Left lung (tissue), 14 donors: ENCODE measurements at places on chromosomes 7 and 10. TPM values are rescaled to one million over a fixed set of nuclear protein-coding genes. Genes with fewer than 3 reads are reported as not detected.

- DNase-seq, result peak; percentile 7
- peaks cover 6% of the 10 kb centered on the region for H3K4me1 ChIP-seq
- no peaks in the 10 kb centered on the region for H3K36me3 ChIP-seq
These were observed 743 bp upstream of the PITRM1 start for GRCh38 chr10:3173171-3173878.

- no peak for DNase-seq
- H3K4me1 ChIP-seq, result no peaks in the 10 kb centered on the region
- H3K36me3 ChIP-seq, result peaks cover 87% of the 10 kb centered on the region
These were observed 16.5 kb downstream of the DENND10 start for GRCh38 chr10:119120413-119120867.

- no peak overlapping the region for H3K27ac ChIP-seq
- H3K4me3 ChIP-seq, result no peak overlapping the region
- DNase-seq, result no peak
- no peaks in the 10 kb centered on the region for H3K27me3 ChIP-seq
- no peaks in the 10 kb centered on the region for H3K36me3 ChIP-seq
These were observed 184.5 kb downstream of the ADAM12 start for GRCh38 chr10:126203746-126204145.

DNA sequence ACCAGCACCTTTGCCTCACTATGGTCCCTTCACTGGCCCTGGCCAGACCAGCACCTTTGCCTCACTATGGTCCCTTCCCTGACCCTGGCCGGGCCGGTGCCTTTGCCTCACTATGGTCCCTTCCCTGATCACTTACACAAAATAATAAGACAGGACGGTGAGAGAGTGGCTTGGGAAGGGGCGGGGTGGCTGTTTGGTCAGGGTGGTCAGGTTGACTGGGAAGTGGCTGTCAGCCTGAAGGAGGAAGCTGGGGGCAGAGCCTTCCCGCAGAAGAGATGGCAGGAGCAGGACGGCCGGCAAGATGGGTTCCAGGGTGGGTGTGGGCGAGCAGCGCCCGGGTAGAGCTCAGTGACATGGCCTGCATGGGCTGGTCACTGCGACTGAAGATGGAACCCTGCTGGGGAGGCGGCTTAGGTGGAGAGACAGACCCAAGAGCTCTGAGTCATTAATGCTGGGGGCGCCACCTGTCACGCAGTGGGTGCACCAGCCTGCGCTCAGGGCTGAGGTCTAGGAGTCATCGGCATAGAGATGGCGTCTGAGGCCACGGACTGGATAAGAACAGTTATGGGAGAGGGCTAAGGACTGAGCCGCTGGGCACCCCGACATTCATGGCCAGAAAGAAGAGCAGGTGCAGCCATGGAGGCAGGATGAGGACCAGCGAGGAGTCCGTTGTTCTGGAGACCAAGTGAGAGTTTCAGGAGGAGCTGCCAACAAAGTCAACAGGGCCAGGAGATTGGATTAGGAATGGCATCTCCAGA is 91.8 kb downstream of the CHST15 start:
- DNase-seq, result peak; percentile 31
- no peaks in the 10 kb centered on the region for H3K36me3 ChIP-seq
- no peak overlapping the region for H3K27ac ChIP-seq
- H3K4me1 ChIP-seq, result no peaks in the 10 kb centered on the region

GRCh38 chr7:54811846-54812254 is 52.8 kb upstream of the SEC61G start:
- peak; percentile 67 for DNase-seq
- no peaks in the 10 kb centered on the region for H3K27me3 ChIP-seq
- peak overlapping the region; percentile 66 for H3K27ac ChIP-seq
- H3K4me1 ChIP-seq, result peaks cover 27% of the 10 kb centered on the region
- no peaks in the 10 kb centered on the region for H3K36me3 ChIP-seq

GRCh38 chr7:92645114-92646061 is 55.2 kb upstream of the FAM133B start:
- H3K36me3 ChIP-seq, result no peaks in the 10 kb centered on the region
- no peak for DNase-seq
- no peak overlapping the region for H3K27ac ChIP-seq
- H3K4me3 ChIP-seq, result no peak overlapping the region
- H3K4me1 ChIP-seq, result peaks cover 48% of the 10 kb centered on the region

DNA sequence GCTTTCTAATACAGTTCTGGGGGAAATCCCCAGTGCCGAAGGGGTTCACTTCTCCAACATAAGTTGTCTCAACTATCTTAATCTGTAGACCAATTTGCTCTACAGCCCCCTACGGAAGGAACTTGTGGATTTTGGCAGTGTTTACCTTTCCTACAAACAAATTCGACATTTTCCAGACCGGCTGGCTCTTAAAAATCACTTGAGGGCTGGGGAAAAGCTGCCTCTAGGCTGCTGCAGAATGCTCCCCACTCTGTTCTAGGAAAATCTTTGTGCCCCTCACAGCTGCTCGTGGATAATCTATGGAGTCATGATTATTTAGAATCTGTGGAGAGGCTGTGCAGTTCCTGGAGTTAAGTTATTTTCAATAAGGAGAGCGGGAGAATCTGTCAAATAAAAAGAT is 474.6 kb upstream of the FZD8 start:
- H3K36me3 ChIP-seq, result no peaks in the 10 kb centered on the region
- DNase-seq, result no peak
- H3K4me1 ChIP-seq, result no peaks in the 10 kb centered on the region
- H3K4me3 ChIP-seq, result no peak overlapping the region
- H3K27me3 ChIP-seq, result no peaks in the 10 kb centered on the region

DNA sequence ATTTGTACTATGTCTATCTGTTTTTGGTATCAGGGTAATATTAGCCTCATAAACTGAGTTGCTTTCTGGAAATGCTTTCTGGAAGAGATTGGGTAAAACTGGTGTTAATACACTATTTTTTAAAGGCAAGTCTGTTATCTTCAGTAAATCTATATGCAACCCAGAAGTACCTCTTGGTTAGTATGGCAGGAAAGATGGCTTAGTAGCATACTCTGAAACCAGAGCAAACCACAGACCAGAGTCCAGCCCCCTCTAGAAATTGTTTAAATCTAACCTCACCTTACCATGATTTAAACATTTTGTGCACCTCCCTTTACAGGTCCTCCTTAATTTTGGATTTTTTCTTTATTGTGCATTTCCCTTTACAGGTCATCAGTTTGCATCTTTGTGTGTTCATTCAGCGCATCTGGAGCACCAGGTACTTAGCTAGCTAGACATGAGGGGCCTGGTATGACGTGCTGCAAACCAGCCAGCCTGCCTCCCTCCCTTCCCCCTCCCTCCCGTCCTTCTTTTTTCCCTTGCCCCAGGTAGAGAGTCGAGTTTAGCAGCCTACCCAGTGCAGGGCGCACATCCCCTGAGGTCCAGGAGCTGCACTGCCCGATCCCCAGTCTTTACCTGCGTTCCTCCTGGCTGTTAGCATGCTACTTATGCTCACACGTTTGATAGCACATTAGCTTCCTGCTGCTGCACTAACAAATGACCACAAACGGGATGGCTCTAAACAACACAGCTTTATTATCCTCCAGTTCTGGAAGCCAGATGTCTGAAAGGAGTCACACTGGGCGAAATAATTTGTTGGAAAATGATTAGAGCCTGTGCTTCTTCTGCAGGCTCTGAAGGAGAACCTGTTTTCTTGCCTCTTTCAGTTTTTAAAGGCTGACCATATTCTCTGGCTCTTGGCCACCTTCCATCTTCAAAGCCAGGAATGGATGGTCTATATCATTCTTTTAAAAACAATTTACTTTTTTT is 299.9 kb upstream of the HABP2 start:
- H3K4me3 ChIP-seq, result no peak overlapping the region
- H3K27ac ChIP-seq, result no peak overlapping the region
- H3K4me1 ChIP-seq, result no peaks in the 10 kb centered on the region
- no peaks in the 10 kb centered on the region for H3K27me3 ChIP-seq
- H3K36me3 ChIP-seq, result no peaks in the 10 kb centered on the region

DNA sequence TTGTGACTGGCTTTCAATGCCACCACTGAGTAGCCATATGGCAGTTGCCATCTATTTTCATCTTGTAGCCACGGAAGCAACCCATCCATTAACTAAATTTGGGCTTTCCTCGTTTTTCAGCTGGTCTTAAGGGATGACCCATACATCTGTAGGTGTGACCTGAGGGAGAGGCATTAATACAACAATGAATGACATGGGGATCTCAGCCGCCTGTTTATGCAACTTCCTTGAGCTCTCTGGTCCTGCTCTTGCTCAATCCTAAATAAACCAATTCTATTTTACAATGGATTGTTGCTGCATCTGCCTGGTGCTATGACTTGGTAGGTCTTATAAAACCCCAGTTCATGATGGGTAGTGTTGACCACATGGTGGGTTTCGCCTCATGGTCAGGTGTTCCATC is 21.9 kb upstream of the ADAM22 start:
- H3K27me3 ChIP-seq, result no peaks in the 10 kb centered on the region
- no peaks in the 10 kb centered on the region for H3K36me3 ChIP-seq

DNA sequence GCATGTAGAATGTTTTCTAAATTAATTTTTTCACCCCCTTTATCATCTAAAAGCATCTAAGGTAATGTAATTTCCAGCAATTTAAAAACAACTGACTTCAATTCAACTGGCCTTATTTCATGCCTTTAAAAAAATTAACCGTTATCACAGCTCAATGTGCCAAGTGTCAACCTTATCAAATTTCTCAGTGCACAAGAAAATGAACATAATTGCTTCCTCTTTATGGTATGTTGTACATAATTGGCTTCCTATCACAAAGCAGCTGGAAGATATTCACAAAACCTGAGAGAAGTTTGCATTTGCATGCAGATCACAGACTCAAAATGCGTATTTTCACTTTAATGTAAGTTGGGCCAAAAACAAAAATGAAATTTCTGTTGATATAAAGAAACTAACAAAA is 966.4 kb downstream of the GRM8 start:
- H3K4me1 ChIP-seq, result no peaks in the 10 kb centered on the region
- H3K4me3 ChIP-seq, result no peak overlapping the region
- H3K27ac ChIP-seq, result no peak overlapping the region
- DNase-seq, result no peak

GRCh38 chr10:74705358-74705980 is 120.9 kb upstream of the KAT6B start:
- H3K4me3 ChIP-seq, result no peak overlapping the region
- no peak overlapping the region for H3K27ac ChIP-seq
- H3K27me3 ChIP-seq, result no peaks in the 10 kb centered on the region

DNA sequence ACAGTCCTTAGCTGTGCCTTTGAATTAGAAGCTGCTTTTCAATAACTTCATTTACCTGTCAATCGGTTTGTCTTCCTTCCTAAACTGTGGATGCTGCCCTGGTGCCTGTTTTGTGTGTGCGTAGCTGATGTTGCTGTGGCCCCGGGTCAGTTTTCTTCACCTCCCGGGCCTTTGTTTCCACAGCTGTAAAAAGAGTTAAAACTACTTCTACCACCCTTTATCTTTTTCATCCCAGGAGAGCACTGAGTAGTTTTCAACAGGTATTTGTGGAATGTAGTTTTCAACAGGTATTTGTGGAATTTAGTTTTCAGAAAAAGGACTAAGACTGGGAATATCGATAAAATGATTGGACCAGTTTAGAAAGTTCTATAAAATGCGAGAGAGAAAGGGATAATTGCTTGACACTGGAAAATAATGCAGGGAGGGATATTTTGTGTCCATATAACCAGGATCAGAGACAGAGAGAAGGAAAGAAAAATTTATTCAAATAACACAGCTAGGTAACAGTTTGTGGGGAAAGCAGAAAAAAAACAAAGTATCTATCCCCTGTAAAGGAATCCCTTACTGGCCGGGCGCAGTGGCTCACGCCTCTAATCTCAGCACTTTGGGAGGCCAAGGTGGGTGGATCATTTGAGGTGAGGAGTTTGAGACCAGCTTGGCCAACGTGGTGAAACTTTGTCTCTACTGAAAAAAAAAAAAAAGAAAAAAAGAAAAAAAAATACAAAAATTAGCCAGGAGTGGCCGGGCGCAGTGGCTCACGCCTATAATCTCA is 15.9 kb upstream of the IGF2BP3 start:
- no peaks in the 10 kb centered on the region for H3K4me1 ChIP-seq
- no peak overlapping the region for H3K27ac ChIP-seq
- no peak for DNase-seq
- H3K4me3 ChIP-seq, result no peak overlapping the region
- peaks cover 37% of the 10 kb centered on the region for H3K27me3 ChIP-seq
- H3K36me3 ChIP-seq, result no peaks in the 10 kb centered on the region

DNA sequence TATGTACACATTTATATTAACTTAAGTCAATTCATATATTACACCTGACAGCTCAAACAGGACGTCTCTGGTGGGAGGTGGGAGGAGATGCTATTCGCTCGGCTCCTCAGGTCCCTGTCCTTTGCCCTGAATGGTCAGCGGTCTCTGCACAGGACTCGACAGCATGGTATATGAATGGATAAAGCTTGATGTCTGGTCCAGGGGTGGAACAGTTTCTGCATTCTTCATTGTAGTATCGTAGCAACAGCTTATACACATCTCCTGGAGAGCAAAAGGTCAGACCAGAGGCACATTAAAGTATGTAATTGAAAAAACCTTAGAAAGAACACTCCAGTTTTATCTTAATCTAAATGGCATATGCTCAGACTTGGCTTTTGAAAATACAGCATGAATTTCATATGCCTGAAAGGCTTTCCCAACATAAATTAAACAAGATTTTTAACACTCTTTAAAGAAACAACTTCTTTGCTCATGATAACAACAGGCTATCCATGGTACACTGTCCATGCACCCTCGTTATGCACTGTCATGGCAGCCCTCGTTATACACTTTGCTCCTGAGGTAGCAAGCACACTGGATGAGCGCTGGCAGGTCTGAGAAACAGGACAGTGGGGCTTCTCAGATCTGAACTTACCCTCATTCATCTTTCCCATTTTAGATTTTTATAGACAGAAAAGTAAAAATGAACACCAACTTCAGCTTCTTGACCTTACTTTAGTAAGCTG is 57.3 kb upstream of the OGDHL start:
- H3K36me3 ChIP-seq, result peaks cover 56% of the 10 kb centered on the region
- H3K27me3 ChIP-seq, result no peaks in the 10 kb centered on the region
- no peak for DNase-seq

- DNase-seq, result no peak
- H3K27me3 ChIP-seq, result no peaks in the 10 kb centered on the region
- H3K27ac ChIP-seq, result no peak overlapping the region
- no peaks in the 10 kb centered on the region for H3K36me3 ChIP-seq
These were observed 37.5 kb downstream of the PWWP2B start for GRCh38 chr10:132434405-132435005.

- H3K36me3 ChIP-seq, result no peaks in the 10 kb centered on the region
- H3K4me3 ChIP-seq, result no peak overlapping the region
- peak; percentile 94 for DNase-seq
- H3K27ac ChIP-seq, result peak overlapping the region; percentile 80
- H3K27me3 ChIP-seq, result no peaks in the 10 kb centered on the region
These were observed 41.7 kb downstream of the PPP1R3C start for GRCh38 chr10:91590904-91591796.

GRCh38 chr7:64653721-64654401 is 12.1 kb upstream of the ZNF107 start:
- H3K27me3 ChIP-seq, result no peaks in the 10 kb centered on the region
- H3K4me3 ChIP-seq, result no peak overlapping the region
- H3K36me3 ChIP-seq, result no peaks in the 10 kb centered on the region
- no peak for DNase-seq
- no peaks in the 10 kb centered on the region for H3K4me1 ChIP-seq

- no peaks in the 10 kb centered on the region for H3K27me3 ChIP-seq
- no peaks in the 10 kb centered on the region for H3K4me1 ChIP-seq
- H3K27ac ChIP-seq, result no peak overlapping the region
- no peak overlapping the region for H3K4me3 ChIP-seq
- no peak for DNase-seq
- H3K36me3 ChIP-seq, result no peaks in the 10 kb centered on the region
These were observed 409.0 kb upstream of the NRP1 start for GRCh38 chr10:33743429-33743857.

The CUBN gene
- total RNA-seq, result 2.2 TPM

The OLAH gene
- total RNA-seq, result 19.0 TPM

The SDK1 gene
- 13.5 TPM for total RNA-seq

The TMEM236 gene
- total RNA-seq, result 2.4 TPM

The KDM7A gene
- total RNA-seq, result 20.0 TPM

The NYAP1 gene
- total RNA-seq, result 0.50 TPM

The DLX6 gene
- total RNA-seq, result not detected

The NUDT13 gene
- 1.4 TPM for total RNA-seq
